NCI-H2081 (cell line): ENCODE measurements at places on chromosomes 3 and 15.

DNA sequence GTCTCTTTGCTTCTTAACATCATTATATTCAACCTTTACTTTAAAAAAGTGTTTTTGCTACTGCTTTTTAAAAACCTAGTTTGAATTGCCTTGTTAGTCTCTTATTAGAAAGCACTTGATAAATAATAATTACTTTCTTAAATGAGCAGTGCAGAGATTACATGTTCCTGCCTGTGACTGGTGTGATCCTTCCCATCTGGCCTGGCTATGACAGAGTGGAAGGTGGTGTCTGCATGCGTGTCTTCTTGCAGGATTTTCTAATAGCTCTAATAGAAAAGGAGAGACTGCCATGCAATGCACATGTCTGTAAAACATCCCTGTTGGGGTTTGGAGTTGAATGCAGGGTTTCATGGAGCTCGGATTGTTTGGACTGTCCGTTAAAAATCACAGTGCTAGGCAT lies 425.8 kb upstream of the TPM1 start:
- DNase-seq, result no peak

DNA sequence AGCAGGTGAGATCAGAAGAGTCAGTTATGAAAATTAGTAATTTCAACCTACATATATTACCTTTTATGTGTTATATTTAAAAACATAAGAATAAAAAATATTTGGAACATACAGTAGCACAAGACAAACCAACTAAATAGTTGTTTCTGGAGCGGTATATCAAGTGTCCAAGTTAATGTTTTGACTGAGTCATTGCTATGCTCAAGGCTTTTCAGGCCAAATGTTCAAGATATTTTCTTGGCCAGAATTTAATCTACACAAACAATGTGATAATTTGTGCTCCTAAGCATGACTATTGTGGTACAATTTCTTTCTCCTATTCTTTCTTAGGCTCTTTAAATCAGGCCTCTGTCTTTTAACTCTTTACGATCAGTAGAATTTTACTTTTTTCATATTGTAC lies 412.4 kb downstream of the RAP2B start:
- DNase-seq, result no peak

DNA sequence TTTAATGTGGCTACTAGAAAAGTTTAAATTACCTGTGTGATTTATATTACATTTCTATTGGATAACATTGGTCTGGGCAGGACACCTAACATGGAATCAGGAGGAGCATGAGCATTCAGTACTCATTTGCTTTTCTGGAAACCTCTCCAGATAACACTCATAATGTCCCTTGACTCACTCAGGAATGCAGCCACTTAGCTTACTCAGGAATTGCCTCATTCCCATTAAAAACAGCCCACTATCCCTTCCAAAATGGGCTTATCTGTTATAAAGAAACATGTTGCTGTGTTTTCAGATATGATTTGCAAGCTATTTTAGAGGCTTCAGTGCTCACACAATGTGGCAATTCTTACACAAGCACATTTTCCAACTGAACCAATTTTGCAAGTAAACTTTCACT lies 17.1 kb downstream of the GBE1 start:
- no peak for DNase-seq

DNA sequence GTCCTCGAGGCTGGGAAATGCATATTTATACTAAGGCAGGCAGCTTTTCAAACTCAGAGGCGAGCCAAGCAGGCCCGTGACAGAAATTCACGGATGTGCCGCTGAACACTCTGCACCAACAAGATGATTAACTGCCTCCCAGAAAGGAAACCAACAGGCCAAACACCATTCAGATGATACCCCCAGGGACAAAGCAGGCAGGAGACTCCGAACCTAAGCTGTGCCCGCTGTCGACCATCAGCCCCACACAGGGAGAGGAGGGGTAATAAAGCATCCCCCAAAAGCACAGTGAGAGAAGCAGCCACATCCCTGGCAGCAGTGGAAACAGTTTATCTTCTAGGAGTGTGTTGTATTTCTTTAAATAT lies 31.8 kb downstream of the ADAMTS17 start:
- no peak for DNase-seq

- DNase-seq, result no peak
Measured at GRCh38 chr3:143410259-143410658, 290.7 kb downstream of the CHST2 start.

DNA sequence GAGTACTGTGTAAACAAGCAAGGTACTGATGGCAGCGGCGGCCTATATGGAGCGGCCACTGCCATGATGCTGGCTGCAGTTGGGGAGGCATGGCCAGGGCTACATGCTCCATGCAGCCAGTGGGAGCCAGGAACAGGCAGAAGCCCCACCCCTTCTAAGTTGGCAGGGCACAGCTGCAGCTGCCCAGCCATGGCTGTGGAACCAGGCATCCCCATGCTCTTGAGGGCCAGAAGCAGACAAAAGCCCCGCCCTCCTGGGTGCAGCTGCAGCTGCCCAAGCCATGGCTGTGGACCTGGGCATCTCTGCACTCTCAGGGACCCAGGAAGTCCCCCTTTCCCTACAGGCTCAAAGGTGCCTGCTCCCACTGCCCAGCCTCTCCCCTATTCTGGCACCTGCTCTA lies 150.9 kb downstream of the FMN1 start:
- no peak for DNase-seq

DNA sequence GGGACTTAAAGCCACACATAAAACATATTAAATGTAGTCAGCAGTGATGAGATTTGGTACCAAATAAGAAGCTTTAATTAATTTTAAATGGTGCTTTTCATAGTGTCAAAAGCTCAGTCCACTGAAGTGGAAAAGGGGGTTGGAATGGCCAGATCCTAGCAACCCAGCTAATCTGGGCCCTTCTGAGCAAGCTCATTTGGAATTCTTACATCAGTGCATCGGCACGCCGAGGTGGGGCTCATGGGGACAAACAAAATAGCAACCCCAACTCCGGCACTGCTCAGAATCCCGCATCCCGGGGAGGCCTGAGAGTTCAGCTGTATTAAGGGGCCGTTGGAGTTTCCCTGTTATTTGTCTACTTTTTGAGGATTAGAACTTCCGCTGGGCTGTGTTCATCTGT lies 526.4 kb downstream of the SOX2 start:
- DNase-seq, result no peak

- DNase-seq, result no peak
Measured at GRCh38 chr3:28039234-28039633, 202.2 kb upstream of the CMC1 start.

DNA sequence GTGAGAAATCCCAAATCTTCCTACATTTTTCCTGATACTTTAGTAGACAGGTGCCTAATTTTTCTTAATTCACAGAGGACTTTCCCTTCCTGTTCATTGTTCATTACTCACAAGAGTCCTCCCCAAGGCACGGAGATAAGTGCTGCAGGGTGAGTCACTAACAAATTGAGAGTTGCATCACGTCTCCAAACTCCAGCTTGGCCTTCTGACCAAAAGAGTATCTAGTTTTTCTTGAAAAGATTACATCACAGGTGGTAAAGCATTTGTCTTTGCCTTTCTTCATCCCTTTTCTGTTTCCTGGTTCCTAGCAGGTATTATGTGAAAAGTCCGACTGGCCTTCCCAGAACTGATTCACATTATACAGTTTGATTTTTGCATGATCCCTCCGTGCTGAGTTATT lies 24.9 kb upstream of the RASGRP1 start:
- DNase-seq, result no peak

- no peak for DNase-seq
Measured at GRCh38 chr3:140332131-140332530, 345.7 kb upstream of the TRIM42 start.

- DNase-seq, result peak; percentile 7
Measured at GRCh38 chr15:68843425-68844311, 23.0 kb upstream of the ANP32A start.

DNA sequence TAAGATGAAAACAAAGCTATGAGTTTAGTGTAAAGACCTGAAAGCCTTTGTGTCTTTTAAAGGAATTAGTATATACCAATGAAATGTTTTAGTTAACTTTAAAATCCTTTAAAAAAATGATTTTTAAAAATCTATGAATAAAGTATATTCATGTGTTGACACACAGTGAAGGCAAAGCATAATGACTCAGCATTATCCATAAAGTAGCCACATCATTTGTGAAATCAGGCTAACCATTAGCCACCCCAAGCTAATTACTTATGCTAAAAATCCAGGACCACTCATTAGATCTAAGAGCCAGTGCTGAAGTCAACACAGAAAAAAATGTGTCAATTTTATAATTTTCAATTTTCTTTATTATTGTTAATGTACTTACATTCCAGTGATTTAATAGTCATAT lies 310.2 kb downstream of the TBC1D5 start:
- DNase-seq, result no peak

GRCh38 chr3:113628316-113628715 lies 68.1 kb downstream of the USF3 start:
- DNase-seq, result no peak

- DNase-seq, result no peak
Measured at GRCh38 chr3:122265957-122266356, 59.1 kb upstream of the CSTA start.

GRCh38 chr3:14336749-14337598 lies 65.4 kb upstream of the SLC6A6 start:
- DNase-seq, result no peak

GRCh38 chr3:126136428-126137220 lies 43.8 kb downstream of the ALDH1L1 start:
- no peak for DNase-seq

DNA sequence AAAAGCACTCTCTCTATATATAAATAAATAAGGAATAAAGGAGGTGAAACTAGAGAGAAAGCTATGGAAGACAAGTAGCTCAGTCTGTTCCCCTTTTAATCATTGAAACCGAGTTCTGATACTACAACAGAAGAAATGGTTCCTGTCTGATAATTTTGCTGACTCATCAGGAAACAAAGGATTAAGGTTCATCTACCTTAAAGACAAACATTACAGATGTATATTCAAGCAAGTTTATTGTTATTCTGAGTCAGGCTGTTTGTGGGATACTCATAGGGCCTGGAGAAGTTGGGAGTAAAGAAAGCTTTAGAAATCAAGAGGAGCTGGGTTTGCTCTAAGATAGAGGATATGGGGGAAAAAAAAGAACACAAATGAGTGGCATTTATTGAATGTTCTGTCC lies 566.0 kb downstream of the ROBO2 start:
- DNase-seq, result no peak

- no peak for DNase-seq
Measured at GRCh38 chr3:57893156-57893555, 115.1 kb upstream of the FLNB start.

DNA sequence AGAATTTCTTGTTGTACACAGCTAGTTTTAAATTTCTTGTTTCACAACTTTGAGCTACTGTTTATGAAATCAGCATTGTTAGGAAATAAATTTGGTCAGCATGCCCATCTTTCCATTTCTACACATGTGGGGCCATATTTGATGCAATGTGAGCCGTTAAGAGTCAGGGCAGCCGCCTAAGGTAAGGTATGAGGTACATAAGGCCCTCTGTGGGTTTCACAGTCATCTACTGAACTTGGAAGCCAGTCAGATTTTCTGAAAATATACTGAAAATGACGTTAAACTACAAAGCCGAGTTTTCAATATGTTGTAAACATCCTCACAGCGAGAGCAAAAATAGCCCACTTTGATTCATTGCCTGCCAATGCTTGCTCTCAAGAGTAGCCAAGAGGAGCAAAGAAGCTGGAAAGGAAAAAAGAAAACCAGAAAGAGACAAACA lies 94.7 kb upstream of the PDZRN3 start:
- DNase-seq, result no peak

- DNase-seq, result no peak
Measured at GRCh38 chr15:90019611-90020010, 18.5 kb downstream of the ZNF710 start.

DNA sequence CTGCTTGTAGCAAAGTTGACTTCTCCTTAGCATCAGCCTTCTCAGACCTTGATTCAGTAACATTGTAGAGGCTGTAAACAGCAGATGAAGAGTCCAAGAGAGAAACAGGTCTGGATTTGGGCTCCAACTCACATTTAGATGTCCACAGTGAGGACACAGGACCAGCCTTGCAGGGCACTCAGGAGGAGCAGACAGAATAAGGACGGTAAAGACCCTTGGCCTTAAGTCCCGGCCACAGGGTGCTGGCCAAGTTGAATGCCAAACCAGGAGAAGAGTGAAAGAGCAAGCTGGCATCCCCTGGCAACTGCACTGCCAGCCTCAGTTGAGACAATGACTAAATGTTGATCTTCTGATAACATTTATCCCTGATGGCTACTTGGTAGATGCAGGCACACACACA lies 136.3 kb downstream of the LRRK1 start:
- DNase-seq, result no peak

- no peak for DNase-seq
Measured at GRCh38 chr3:15043408-15044171, 21.5 kb downstream of the MRPS25 start.

GRCh38 chr3:129855170-129855831 lies 38.2 kb downstream of the TMCC1 start:
- DNase-seq, result no peak

DNA sequence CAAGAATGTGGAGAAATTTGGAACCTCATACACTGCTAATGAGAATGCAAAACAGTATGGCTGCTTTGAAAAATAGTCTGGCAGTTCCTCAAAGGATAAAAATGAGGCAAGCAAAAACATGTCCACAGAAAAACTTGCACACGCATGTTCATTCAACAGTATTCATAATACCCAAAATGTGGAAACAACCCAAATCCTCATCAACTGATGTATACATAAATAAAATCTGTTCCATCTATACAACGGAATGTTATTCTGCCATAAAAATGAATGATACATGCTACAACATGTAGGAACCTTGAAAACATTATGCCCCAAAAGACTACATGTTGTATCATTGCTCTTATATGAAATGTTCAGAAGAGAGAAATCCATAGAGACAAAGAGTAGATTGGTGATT lies 36.4 kb upstream of the OXTR start:
- DNase-seq, result no peak

GRCh38 chr15:38058596-38059075 lies 124.2 kb downstream of the TMCO5A start:
- no peak for DNase-seq

DNA sequence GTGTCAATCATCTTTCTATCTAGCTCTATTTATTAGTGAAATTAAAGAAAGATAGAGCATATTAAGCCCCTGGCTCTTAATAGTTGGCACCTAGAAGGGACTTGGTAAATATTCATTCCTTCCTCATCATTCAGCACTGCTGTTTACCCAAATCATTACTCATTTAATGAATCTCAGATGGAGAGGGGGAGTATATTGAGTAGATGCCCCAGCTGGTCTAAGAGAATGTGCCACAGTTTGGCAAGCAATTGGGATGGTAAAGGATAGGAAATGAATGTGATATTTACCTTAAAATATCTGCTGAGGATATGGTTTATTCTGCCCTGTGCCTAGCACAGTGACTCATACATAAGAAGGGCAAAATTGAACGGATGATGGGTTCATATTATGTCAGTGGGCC lies 6.0 kb downstream of the IL1RAP start:
- DNase-seq, result no peak

DNA sequence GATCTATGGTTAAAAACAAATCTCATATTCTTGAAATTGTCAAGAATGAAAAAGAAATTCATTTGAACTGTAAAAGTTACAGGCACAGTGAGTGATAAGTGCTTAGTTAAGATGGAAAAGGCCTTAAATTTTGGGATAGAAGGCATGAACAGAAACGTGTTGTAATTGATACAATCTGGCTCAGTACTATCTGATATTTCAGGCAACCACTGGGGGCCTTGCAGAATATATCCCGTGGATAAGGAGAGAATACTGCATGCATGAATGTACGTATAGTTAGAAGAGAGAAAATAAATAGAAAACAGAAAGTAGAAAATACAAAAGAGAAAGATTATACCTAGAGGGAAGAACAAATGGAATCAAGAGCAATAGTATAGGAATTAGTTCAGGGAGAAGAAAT lies 741.4 kb upstream of the CCDC54 start:
- no peak for DNase-seq

- DNase-seq, result no peak
Measured at GRCh38 chr3:110969229-110970211, 102.1 kb upstream of the NECTIN3 start.

- peak; percentile 29 for DNase-seq
Measured at GRCh38 chr3:140198242-140198641, 263.3 kb downstream of the CLSTN2 start.
